ENCODE measurements at places on chromosomes 12 and 14.

DNA sequence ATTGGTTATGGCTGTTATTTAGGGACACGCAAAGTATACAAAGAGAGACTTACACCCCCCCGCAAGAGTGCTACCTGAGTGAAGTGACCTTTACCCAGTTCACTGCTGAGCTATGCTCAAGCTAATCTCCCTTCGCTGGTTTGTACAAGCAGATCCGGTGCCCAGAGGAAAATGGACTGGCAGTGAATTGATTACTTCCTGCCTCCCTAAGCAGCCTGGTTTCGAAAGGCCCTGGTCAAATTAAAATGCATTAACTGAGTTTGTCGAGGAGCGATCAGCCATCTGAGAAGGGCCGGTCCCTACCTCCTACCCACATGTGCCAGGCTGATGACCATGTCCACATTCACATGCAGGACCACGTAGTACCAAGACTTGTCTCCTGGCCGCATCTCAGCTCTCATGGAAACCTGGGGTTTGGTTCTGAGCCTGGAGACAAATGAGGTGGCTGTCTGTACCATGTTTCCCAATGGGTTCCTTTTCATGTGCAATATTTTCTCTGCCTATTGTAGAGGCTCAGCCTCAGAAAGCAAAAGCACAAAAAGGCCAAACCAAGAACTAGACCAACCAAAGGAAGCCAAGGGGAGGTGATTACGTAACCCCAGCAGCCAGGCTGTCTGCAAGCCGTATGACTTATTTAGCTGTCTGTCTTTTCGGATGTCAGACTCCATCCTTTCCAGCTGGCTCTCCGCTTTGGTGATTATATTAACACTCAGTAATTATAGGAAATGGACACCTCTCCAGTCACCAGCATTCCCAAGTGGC is 284.7 kb upstream of the PWP1 start:
- H3K4me1 ChIP-seq = peaks cover 27% of the 10 kb centered on the region
- no peak overlapping the region for H3K4me3 ChIP-seq
- H3K27ac ChIP-seq = no peak overlapping the region
- H3K27me3 ChIP-seq = no peaks in the 10 kb centered on the region
- DNase-seq = no peak

GRCh38 chr12:45789025-45789424 is 59.5 kb downstream of the ARID2 start:
- H3K4me3 ChIP-seq = no peak overlapping the region
- H3K4me1 ChIP-seq = peaks cover 1% of the 10 kb centered on the region
- H3K27ac ChIP-seq = no peak overlapping the region
- DNase-seq = no peak

GRCh38 chr12:105920161-105920684 is 218.5 kb downstream of the NUAK1 start:
- H3K4me1 ChIP-seq = no peaks in the 10 kb centered on the region
- H3K36me3 ChIP-seq = no peaks in the 10 kb centered on the region
- DNase-seq = no peak
- no peaks in the 10 kb centered on the region for H3K27me3 ChIP-seq
- H3K4me3 ChIP-seq = no peak overlapping the region

DNA sequence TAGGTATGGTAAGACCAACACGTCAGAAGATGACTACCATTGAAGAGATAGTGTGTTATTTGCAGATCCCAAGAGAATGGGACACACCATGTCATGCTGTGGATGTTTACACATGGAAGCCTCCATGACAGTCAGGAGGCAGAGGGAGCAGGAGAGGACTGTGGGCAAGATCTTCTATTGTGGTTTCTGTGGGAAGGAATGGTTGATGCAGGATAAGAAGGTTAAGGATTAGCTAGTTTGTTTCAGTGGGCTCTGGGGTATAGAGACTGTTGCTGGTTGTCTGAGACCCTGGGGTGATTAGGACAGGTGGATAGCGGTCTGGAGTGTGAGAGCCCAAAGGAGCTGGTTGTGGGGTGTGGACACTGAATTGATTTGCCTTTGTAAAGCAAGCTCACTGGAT is 23.3 kb downstream of the TAS2R7 start:
- peaks cover 16% of the 10 kb centered on the region for H3K27me3 ChIP-seq
- no peak for DNase-seq
- no peak overlapping the region for H3K27ac ChIP-seq
- H3K36me3 ChIP-seq = no peaks in the 10 kb centered on the region
- no peak overlapping the region for H3K4me3 ChIP-seq

GRCh38 chr14:68246786-68247105 is 427.2 kb downstream of the RAD51B start:
- H3K27ac ChIP-seq = no peak overlapping the region
- DNase-seq = no peak
- peaks cover 25% of the 10 kb centered on the region for H3K4me1 ChIP-seq
- no peak overlapping the region for H3K4me3 ChIP-seq

- H3K4me3 ChIP-seq = no peak overlapping the region
- no peaks in the 10 kb centered on the region for H3K4me1 ChIP-seq
- peaks cover 20% of the 10 kb centered on the region for H3K27me3 ChIP-seq
- DNase-seq = no peak
- no peak overlapping the region for H3K27ac ChIP-seq
- H3K36me3 ChIP-seq = no peaks in the 10 kb centered on the region
These were observed 43.1 kb upstream of the GNG2 start for GRCh38 chr14:51817326-51817725.

DNA sequence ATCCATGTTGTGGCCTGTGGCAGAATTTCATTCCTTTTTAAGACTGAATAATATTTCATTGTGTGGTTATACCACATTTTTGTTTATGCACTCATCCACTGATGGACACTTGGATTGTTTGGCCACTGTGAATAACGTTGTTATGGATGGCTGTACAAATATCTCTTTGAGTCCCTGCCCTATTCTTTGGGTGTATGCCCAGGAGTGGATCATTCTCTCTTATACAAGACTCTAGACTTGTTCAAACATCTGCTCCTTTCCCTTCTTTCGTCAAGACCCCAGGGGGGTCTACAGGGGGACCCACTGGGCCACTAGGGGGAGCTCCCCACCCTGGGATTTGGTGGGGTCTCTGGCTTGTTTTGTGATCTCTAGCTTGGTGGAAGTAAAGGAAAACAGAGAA is 77.4 kb downstream of the FBXL14 start:
- no peaks in the 10 kb centered on the region for H3K36me3 ChIP-seq
- no peak overlapping the region for H3K4me3 ChIP-seq
- H3K27me3 ChIP-seq = peaks cover 44% of the 10 kb centered on the region
- peaks cover 8% of the 10 kb centered on the region for H3K4me1 ChIP-seq
- H3K27ac ChIP-seq = no peak overlapping the region
- no peak for DNase-seq

DNA sequence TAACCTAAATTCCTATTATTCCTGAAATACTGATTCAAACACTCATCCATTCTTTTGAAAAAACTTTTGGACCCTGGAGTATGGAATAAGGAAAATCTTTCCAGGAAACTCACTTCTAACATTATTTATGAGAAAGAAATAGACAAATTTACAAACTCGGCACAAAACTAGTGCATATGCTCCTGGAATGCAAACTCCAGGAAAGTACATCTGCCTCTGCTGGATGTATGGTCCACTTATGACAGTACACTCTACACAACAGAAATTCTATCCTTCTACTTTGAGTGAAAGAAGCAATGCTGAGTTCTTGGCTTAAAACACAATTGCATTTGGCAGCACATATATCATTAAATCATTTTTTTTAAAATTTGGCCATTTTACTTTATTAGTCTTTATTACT is 700.5 kb upstream of the STXBP6 start:
- DNase-seq = no peak
- no peaks in the 10 kb centered on the region for H3K27me3 ChIP-seq
- no peaks in the 10 kb centered on the region for H3K4me1 ChIP-seq
- no peak overlapping the region for H3K4me3 ChIP-seq
- H3K27ac ChIP-seq = no peak overlapping the region

DNA sequence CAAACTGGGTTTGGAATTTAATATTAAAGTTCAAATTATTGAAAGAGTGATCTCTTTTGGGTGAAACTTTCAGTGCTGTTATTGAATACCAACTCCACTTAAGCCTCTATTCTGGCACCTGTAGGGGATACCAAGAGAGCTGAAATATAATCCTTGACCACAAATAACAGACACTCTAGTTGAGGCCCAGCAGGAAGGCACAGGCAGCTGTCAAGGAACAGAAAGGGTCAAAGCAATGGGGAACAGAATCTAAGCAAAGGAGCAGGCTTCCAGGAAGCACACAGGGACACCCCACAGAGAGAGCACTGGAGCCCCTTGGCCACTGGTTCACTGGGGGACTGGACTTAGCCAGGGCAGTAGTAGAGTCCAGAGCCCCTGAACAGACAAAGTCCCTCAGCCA is 120.9 kb upstream of the SFSWAP start:
- no peak for DNase-seq
- H3K27ac ChIP-seq = no peak overlapping the region
- H3K4me1 ChIP-seq = peaks cover 20% of the 10 kb centered on the region
- H3K36me3 ChIP-seq = no peaks in the 10 kb centered on the region
- H3K27me3 ChIP-seq = peaks cover 2% of the 10 kb centered on the region
- H3K4me3 ChIP-seq = no peak overlapping the region

DNA sequence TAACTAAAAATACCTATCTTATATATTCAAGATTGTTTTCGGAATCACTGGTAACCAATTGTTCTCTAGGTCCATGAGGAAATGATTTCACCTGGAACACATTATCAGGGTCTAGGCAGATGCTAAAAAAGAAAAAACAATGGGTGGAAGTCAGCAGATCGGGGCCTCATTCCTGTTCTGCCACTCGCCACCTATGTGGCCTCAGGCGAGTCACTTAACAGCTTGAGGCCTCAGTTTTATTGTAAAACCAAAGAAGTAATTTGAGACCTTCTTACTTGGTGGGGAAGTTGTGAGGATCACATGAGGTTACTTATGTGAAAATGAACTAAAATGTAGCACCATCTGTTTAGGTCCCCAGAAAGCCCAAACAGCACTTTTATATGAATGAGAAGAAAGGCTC is 6.2 kb upstream of the RNASE10 start:
- H3K4me1 ChIP-seq = peaks cover 19% of the 10 kb centered on the region
- H3K4me3 ChIP-seq = no peak overlapping the region
- DNase-seq = no peak
- peaks cover 3% of the 10 kb centered on the region for H3K27me3 ChIP-seq

DNA sequence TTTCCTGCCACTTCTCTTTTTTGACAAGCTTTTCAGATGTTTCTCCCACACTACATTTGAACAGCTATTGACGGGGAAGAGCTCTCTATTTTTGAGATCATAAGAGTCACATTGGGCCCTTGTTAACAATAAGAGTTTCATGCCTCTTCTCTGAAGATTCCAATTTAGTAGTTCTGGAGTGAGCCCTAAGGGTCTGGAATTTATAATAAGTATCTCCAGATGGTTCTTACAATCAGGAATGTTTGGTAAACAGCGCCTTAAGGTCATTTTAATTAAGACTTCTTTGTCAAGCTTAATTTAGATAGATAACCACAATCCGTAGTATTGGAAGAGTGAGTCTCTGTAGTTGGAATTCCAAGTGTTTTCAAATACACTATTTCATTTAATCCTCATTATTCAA is 60.6 kb upstream of the HECTD1 start:
- H3K36me3 ChIP-seq = no peaks in the 10 kb centered on the region
- no peak overlapping the region for H3K27ac ChIP-seq
- DNase-seq = no peak
- no peaks in the 10 kb centered on the region for H3K4me1 ChIP-seq

DNA sequence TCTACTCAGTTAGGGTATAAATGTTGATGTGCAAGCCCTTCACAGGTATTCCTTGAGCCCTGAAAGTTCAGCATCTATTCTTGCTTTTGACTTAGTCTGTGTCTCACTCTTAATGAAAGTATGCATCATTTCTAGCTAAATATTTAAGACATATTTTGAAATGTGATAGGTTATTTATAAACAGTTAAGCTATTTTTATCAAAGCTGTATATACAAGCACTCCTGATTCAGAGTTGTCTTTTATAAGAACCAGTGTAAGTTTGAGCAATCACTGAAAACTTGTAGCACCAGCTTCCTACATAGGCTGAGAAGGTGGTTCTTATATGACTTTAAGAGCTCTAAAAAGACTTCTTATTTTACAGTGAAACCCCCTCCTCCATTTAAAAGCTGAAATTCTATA is 98.6 kb downstream of the MYF5 start:
- no peak for DNase-seq
- H3K36me3 ChIP-seq = no peaks in the 10 kb centered on the region
- H3K27ac ChIP-seq = no peak overlapping the region
- no peak overlapping the region for H3K4me3 ChIP-seq
- no peaks in the 10 kb centered on the region for H3K27me3 ChIP-seq

DNA sequence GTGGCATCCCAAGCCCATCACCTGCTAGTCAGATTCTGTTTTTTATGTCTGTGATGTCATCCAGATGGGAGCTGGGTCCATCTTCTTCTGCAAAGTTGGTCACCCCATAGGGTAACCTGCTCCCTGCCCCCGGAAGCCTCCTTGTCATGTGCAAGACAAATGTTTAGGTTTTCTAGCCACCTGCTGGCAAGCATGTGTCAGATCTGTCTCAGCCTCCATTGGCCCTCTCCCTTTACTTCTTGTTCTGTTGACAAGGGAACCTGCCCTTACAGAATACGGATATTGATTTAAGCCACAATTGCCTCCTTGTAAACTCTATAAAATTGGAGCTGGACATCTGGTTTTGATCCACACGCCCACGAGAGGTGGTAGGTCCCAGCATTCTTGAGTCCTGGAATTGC is 7.5 kb downstream of the NTF3 start:
- H3K4me1 ChIP-seq = no peaks in the 10 kb centered on the region
- H3K36me3 ChIP-seq = no peaks in the 10 kb centered on the region
- H3K27ac ChIP-seq = no peak overlapping the region
- H3K4me3 ChIP-seq = no peak overlapping the region

GRCh38 chr14:90319173-90319572 is 12.6 kb downstream of the NRDE2 start:
- no peak overlapping the region for H3K27ac ChIP-seq
- no peaks in the 10 kb centered on the region for H3K27me3 ChIP-seq
- DNase-seq = no peak
- no peak overlapping the region for H3K4me3 ChIP-seq

DNA sequence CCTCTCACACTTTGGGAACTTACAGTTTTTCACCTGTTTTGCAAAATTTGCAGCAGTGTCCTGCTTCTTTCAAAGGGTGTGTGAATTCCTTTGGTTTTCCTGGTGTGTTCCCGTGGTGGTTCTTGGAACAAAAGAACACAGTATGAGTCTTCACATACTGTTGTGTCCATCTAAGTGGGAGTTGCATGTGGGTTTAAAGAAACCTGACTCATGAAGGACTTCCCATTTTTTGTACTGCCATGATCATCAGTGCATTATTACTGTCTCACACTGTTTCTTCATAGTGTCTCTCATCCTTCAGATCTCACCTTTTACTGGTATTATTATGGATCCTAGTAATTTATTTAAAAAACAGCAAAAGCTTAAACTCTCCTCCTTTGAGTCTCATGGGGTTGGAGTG is 3.8 kb upstream of the GZMH start:
- peaks cover 47% of the 10 kb centered on the region for H3K4me1 ChIP-seq
- no peak overlapping the region for H3K27ac ChIP-seq
- H3K4me3 ChIP-seq = no peak overlapping the region
- no peak for DNase-seq
